ENCODE measurements at places on chromosomes 3 and 15. TPM values are rescaled to one million over a fixed set of nuclear protein-coding genes. Genes with fewer than 3 reads are reported as not detected.

DNA sequence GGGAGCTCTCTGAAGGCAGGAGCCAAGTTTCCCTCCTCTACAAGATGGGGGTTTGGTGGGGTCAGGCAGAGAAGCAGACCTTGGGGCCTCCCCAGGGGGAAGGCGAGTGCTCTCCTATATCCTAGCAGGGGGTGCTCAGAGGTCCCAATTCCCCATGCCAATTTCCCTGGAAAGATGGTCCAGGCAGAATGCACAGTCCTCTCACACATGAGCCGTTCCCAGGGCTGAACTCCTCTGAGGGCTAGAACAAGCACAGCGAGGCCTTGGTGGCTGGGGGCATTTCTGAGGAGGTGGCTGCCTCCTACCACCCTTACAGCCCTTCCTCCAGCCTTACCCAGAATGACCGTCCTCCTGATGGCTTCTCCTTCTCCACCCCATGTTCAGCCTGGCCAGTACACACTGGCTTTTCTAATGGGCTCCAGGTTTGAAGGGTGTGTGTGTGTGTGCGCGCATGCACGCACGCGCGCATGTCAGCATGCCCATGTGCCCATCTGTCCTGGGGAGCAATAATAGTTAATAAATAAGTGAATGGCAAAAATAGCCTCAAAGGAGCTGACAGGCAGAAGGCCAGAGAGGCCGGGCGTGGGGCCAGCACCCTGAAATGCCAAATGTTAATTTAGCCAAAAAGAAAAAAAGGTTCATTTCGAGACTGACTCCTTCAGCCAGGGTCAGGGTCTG is 24.4 kb downstream of the ADCY5 start:
- no peaks in the 10 kb centered on the region for H3K4me1 ChIP-seq
- no peak overlapping the region for H3K4me3 ChIP-seq
- no peaks in the 10 kb centered on the region for H3K36me3 ChIP-seq
- no peak overlapping the region for H3K27ac ChIP-seq

DNA sequence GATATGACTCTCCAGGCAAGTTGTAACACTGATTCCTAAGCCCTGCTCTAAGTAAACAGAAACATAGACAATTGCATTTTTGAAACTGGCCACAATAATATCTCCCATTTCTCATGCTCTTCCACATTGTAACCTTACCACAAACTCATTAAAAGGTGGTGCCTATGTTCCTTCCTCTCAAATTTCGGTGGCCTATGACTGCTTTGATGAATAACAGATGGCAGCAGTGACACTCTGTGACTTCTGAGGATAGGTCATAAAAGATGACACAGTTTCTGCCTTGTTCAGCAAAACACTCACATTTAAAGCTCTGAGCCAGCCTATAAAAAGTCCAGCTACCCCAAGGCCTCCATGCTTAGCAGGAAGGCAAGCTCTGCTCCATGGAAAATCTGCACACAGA is 195.2 kb downstream of the EFHB start:
- H3K4me3 ChIP-seq, result no peak overlapping the region
- H3K27ac ChIP-seq, result no peak overlapping the region
- H3K36me3 ChIP-seq, result no peaks in the 10 kb centered on the region
- no peaks in the 10 kb centered on the region for H3K27me3 ChIP-seq
- H3K4me1 ChIP-seq, result no peaks in the 10 kb centered on the region
- DNase-seq, result no peak

DNA sequence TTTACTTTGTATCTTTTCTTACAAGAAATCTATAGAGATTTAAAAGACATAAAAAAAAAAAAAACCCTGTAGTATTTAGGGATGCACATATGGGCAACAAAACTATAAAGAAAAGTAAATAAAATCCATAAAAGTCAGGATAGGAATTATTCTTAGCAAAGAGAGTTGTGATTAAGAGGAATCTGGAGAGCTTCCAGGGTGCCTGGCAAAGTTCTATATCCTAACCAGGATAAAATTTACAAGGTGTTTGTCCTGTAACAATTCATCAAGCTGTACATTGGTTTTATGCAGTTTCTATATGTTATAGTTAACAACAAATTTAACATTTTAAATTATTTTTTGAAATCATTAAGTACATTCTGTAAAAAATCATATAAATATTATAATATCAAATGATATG is 7.9 kb downstream of the SECISBP2L start:
- no peak overlapping the region for H3K4me3 ChIP-seq
- no peaks in the 10 kb centered on the region for H3K4me1 ChIP-seq
- no peak overlapping the region for H3K27ac ChIP-seq

The CLRN1 gene
- total RNA-seq, result not detected
